ENCODE measurements at places on chromosomes 2 and 18. TPM values are rescaled to one million over a fixed set of nuclear protein-coding genes. Genes with fewer than 3 reads are reported as not detected.
A peak's percentile ranks its signal among the peaks of the same experiment; 100 is the strongest.

DNA sequence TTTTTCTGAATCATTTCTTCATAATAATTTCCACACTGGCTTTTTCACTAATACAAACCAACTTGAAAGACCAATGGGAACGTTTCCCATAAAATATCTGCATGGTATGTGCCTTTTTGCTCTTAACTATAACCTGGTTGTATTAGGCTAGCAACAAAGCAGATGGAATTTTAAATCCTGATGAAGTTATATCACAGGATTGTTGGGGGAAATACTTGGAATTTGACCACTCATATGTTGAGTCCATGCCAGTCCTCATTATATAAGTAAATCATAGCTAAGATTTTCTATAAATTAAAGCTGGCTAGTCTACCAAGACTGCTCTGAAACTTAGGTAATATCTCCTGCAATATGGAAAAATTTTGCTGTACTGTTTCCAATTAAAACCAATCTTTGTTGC is 99.5 kb downstream of the TANC1 start:
- H3K27me3 ChIP-seq, result no peaks in the 10 kb centered on the region
- peaks cover 29% of the 10 kb centered on the region for H3K4me1 ChIP-seq
- H3K36me3 ChIP-seq, result no peaks in the 10 kb centered on the region

GRCh38 chr18:2406544-2406943 is 164.8 kb downstream of the METTL4 start:
- H3K4me1 ChIP-seq, result no peaks in the 10 kb centered on the region
- no peaks in the 10 kb centered on the region for H3K27me3 ChIP-seq
- no peak overlapping the region for H3K4me3 ChIP-seq
- H3K27ac ChIP-seq, result no peak overlapping the region
- H3K36me3 ChIP-seq, result no peaks in the 10 kb centered on the region

DNA sequence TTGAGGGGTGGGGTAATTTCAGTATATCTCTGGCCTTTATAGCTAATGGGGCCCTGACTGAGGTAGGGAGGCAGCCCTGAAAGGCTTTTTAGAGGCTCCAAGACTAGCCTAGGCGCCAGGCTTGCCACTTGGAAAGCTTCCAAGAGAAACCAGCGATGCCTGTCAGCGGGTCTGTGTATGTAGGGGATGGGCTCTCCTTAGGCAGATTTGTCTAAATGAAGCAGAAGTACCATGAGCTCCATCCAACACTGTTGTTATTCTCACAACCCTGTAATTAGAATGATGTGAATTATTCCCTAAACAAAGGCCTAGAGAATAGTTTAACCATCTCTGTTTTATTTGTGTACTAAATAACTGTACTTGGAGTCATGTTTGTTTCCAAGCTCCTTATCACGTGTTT is 138.1 kb downstream of the B3GNT2 start:
- no peaks in the 10 kb centered on the region for H3K27me3 ChIP-seq
- H3K4me3 ChIP-seq, result no peak overlapping the region
- DNase-seq, result no peak
- no peak overlapping the region for H3K27ac ChIP-seq

DNA sequence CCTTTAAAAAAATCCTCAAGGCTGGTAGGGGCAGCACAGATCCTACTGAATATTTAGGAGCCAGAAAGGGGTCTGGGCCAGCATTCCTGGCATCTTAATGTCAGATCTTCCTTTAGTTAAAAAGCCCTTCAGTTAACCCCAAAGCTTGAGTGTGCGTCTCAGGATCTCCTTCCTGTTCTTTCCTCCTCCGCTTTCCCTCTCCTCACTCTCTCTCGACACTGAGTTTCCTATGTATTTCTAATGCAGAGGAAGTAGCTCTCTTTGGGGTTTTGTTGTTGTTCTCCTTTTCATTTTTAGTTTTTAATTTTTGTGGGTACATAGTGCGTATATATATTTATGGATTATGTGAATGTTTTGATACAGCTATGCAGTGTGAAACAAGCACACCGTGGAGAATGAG is 109.9 kb upstream of the COPS8 start:
- peak overlapping the region; percentile 38 for H3K27ac ChIP-seq
- no peaks in the 10 kb centered on the region for H3K36me3 ChIP-seq
- H3K4me3 ChIP-seq, result no peak overlapping the region
- H3K4me1 ChIP-seq, result peaks cover 19% of the 10 kb centered on the region
- H3K27me3 ChIP-seq, result no peaks in the 10 kb centered on the region

The METTL4 gene
- 11.2 TPM for total RNA-seq

- peak overlapping the region; percentile 26 for H3K27ac ChIP-seq
- H3K36me3 ChIP-seq, result no peaks in the 10 kb centered on the region
- no peak overlapping the region for H3K4me3 ChIP-seq
Measured at GRCh38 chr18:55334875-55335274, 253.1 kb downstream of the TCF4 start.

DNA sequence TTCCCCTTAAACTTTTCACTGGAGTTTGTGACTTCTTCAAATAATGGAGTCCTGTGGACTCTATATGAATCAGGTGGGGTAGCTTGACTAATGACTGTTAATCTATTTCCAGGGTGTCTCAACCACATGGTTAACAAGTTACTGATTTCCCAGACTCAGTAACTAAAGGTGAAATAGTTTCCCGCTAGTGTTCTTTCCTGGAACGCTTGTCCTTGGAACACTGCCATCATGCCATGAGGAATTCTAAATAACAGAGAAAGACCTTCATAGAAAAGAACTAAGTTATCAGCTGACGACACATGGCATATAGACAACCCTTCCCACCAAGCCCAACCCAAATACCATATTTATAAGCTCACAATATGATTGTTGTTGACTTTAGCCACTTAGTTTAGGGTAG is 1027.9 kb upstream of the FAM98A start:
- no peaks in the 10 kb centered on the region for H3K4me1 ChIP-seq
- DNase-seq, result no peak
- no peaks in the 10 kb centered on the region for H3K36me3 ChIP-seq
- H3K27me3 ChIP-seq, result no peaks in the 10 kb centered on the region

DNA sequence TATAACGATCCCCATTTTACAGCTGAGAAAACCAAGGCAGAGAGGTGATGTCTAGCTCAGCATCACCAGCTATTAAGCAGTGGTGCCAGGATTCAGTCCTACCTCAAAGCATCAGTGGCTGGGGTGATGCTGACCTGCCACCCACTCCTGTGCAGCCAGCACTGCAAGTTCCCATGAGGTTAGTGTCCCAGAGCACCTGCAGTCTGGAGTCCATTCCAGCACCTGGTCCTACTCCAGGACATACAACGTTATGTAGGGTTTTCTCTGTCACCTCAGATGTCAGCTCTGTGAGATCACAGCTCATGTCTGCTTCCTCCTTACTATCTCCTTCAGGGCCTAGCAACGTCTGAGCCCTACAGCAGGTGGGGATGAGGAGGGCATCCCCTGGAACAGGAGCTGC is 328.0 kb upstream of the HS6ST1 start:
- no peak for DNase-seq
- H3K4me1 ChIP-seq, result no peaks in the 10 kb centered on the region
- H3K36me3 ChIP-seq, result no peaks in the 10 kb centered on the region

- no peaks in the 10 kb centered on the region for H3K27me3 ChIP-seq
- H3K4me1 ChIP-seq, result peaks cover 26% of the 10 kb centered on the region
- H3K4me3 ChIP-seq, result no peak overlapping the region
- peaks cover 41% of the 10 kb centered on the region for H3K36me3 ChIP-seq
- DNase-seq, result no peak
Measured at GRCh38 chr2:54641988-54642387, 81.5 kb upstream of the EML6 start.

GRCh38 chr2:152420363-152420762 is 85.4 kb downstream of the FMNL2 start:
- peaks cover 32% of the 10 kb centered on the region for H3K4me1 ChIP-seq
- H3K4me3 ChIP-seq, result no peak overlapping the region
- peak overlapping the region; percentile 85 for H3K27ac ChIP-seq
- H3K36me3 ChIP-seq, result no peaks in the 10 kb centered on the region

- no peak overlapping the region for H3K4me3 ChIP-seq
- no peaks in the 10 kb centered on the region for H3K36me3 ChIP-seq
- no peaks in the 10 kb centered on the region for H3K27me3 ChIP-seq
- H3K4me1 ChIP-seq, result no peaks in the 10 kb centered on the region
Measured at GRCh38 chr2:44743473-44743872, 198.0 kb upstream of the SIX3 start.

DNA sequence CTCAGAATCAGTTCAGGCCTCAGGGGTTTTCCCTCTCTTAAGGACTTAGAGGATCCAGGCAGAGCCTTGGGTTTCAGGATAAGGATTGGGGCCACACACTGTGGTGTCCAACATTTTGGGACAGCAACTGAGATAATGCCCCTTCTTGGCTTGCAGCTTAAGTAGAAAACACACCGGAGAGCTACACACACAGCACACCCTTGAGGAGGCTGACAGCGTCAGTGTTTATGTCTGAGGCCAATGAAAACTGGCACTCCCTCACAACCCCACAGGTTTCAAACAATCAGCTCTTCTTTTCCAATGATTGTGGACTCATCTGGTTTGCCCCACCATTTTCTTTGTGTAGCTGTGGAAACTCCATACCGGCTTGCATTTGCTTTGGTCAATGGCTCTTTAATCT is 257.7 kb downstream of the CDCA7 start:
- H3K4me1 ChIP-seq, result no peaks in the 10 kb centered on the region
- no peak for DNase-seq
- H3K27ac ChIP-seq, result no peak overlapping the region

- DNase-seq, result peak; percentile 5
- H3K27ac ChIP-seq, result no peak overlapping the region
- no peaks in the 10 kb centered on the region for H3K36me3 ChIP-seq
- no peaks in the 10 kb centered on the region for H3K27me3 ChIP-seq
Measured at GRCh38 chr2:29881089-29881730, 40.2 kb downstream of the ALK start.

- DNase-seq, result no peak
- H3K27me3 ChIP-seq, result no peaks in the 10 kb centered on the region
- H3K4me3 ChIP-seq, result no peak overlapping the region
- H3K4me1 ChIP-seq, result no peaks in the 10 kb centered on the region
Measured at GRCh38 chr18:8930990-8931616, 171.4 kb upstream of the NDUFV2 start.

DNA sequence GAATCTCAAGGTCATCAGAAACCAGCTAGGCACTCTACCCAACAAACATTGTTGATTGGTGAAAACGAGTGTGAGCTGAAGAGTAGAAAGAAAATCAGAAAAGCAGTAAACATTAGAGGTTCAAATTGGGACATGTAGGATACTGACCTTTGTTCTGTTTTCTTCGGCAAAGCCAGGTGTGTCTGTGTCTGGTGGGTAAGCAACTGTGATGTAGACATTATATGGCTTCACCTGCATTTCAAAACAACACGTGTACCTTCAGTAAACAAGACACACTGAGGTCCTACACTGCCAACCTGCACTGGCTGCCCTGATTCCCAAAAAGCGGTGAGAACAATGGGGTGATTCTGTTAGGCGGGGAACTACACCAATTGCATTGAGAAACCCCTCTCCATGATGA is 22.7 kb downstream of the KDSR start:
- peaks cover 95% of the 10 kb centered on the region for H3K36me3 ChIP-seq
- no peaks in the 10 kb centered on the region for H3K27me3 ChIP-seq
- H3K27ac ChIP-seq, result no peak overlapping the region

- no peak for DNase-seq
- H3K4me3 ChIP-seq, result no peak overlapping the region
- no peaks in the 10 kb centered on the region for H3K27me3 ChIP-seq
- H3K36me3 ChIP-seq, result no peaks in the 10 kb centered on the region
Measured at GRCh38 chr2:146826388-146826787, 1018.4 kb upstream of the ACVR2A start.

All from upper lobe of left lung (tissue), 6 donors.